ENCODE measurements at places on chromosomes 3 and 15.

DNA sequence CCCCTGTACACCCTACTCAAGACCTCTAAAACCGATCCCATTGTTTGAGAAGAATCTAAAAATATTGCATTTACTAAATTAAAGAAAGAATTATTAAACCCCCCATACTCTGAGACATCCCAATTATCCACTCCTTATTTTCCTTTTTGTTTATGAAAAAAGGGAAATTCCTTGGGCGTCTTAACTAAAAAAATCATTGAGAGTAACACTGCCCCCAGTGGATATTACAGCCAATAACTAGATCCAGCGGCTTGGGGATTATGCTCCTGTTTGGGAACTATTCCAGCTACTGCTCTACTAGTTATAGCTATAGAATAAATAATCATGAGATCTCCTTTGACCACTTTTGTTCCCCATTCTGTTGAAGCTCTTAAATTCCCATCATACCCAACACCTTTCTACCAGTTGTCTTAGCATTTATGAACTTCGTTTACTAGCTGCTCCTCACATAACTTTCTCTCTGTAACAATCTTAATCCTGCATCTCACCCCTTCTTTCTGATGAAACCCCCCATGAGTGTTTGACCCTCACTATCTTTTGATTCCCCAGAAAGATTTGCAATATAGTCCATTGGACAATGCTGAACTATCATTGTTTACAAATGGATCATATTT, 12.7 kb upstream of the CFAP91 start:
- no peak for DNase-seq

DNA sequence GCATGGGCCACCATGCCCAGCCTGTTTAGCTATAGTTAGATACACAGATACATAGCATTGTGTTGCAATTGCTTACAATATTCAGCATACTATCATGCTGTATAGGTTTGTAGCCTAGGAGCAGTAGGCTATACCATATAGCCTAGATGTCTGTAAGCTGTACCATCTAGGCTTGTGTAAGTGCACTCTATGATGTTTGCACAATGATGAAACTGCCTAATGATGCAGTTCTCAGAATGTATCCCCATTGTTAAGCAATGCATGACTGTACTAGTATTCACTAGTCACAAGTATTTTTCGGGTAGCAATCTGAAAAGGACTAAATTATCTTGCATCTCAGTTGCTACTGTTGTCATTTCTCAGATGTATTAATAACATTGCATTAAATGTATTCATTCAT, 16.0 kb downstream of the PIGB start:
- DNase-seq: no peak

GRCh38 chr15:85116925-85117646, 135.4 kb downstream of the PDE8A start:
- DNase-seq: no peak

GRCh38 chr3:24661175-24661584, 166.5 kb upstream of the THRB start:
- DNase-seq: no peak

- DNase-seq: no peak
These were observed 49.0 kb downstream of the CCDC54 start for GRCh38 chr3:107426223-107426622.

GRCh38 chr3:192637803-192638202, 89.5 kb downstream of the FGF12 start:
- no peak for DNase-seq

DNA sequence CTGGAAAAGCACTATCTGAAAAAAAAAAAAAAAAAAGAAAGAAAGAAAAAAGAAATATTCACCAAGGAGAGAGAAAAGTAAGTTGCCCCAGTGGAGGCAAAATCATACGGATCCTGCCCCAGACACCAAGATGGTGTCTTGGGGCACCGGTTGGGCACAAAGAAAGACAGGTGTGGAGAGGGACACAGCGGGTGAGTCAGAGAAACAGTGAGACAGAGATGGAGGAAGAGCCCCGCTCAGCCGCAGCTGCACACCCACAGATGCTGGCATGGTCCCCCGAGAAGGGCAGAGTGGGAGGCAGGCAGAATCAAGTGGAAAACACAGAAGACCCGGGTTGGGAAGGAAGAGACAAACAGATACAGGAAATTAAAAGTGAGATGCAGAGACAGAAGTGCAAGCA, 129.7 kb upstream of the SMAD3 start:
- no peak for DNase-seq

DNA sequence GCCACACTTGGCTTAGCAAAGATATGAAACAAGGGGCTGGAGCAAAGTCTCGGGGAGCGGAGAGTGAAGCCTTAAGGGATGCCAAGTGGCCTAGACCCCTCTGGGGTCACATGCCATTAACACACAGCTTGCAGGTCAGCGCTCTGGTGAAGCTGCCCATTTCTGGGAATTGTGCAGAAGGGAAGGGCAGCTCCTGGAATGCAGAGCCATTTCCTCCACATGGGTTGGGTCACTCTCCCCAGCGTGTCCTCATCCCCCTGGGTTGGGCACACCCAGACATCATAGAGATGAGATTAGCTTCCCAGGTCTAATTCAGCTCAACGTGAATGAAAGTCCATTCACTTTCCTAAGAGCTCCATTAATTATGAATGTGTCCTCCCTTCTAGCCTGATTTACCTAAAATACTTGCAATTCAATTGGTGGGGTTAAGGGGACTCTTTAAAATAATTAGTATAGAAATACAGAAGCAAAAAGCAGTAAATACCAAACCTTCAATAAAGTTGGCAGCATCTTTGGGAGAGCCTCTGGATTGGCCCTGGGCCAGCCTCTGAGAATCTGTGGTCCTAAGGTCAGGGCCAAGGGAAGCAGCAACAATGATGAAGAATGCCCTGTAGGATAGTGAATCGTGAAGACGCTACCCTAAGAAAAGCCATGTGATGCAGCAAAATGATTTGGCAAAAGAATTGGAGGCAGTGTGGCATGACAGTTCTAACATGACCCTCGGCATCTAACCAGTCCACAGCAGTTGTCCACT, 17.8 kb downstream of the MRAS start:
- no peak for DNase-seq

DNA sequence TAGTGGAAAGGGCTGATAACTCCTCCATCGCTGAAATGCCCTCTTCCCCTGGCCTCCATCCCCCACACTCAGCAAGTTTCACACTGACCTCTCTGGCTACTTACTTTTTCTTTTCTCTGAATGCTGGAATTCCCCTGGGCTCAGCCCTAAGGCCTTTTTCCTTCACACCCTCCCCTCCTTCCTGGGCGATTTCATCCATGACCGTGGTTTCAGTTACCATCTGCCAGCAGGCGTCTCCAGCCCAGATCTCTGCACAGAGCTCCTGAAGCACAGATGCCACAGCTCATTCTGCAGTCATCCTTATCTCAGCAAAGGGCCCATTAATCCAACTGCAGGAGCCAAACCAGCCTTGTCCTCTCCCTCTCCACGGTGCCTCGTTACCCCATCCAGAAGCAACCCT, 114.0 kb downstream of the RFTN1 start:
- no peak for DNase-seq

DNA sequence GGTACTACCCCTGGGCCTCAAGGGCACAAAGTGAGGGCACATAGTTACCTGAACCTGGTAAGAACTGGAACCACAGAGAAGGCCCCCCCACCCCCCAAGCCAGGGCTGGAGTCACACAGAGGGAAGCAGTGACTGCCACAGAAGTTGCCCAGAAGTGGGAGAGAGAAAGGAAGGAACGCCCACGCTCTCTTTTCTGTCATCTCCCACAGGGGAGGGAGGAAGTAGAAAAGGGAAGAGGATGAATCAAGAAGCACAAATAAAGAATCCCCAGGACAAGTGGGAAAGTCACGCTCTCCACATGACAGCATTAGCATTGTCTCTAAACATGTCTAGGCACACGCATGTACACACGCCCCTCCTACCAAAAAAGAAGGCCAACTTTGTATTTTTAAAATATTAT, 114.7 kb upstream of the FRMD4B start:
- DNase-seq: no peak

DNA sequence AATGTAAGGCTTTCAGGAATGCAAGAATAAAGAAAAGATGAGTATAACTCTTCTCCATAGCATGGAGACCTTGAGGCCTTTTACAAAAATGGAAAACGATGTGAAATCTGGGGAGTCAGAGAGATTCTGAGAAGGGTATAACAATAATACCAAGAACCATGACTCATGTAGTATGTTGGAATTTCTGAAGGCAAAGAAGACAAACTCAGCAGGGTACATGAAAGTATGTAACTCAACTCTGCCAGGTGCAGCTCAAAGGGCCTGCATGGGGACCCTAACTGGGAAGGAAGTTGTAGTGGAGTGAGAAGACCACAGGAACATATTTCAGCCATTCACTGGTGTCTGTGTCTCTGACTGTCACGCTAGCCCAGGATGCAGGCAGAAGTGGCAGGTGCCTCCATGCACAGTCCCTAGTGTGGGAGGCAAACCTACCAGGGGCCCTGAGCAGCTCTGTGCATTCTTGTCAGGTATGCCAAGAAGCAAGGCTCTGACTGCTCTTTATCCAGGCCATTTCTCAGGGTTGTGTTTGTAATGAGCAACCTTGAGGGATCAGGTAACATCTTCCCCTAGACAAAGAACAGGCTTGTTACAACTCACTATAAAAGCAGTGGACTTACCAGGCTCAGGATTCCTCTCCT, 57.2 kb downstream of the GPR156 start:
- DNase-seq: no peak

GRCh38 chr3:138600100-138600745, 6.2 kb upstream of the CEP70 start:
- DNase-seq: no peak
